ENCODE measurements at places on chromosomes 16 and 17.
A peak's percentile ranks its signal among the peaks of the same experiment; 100 is the strongest.

DNA sequence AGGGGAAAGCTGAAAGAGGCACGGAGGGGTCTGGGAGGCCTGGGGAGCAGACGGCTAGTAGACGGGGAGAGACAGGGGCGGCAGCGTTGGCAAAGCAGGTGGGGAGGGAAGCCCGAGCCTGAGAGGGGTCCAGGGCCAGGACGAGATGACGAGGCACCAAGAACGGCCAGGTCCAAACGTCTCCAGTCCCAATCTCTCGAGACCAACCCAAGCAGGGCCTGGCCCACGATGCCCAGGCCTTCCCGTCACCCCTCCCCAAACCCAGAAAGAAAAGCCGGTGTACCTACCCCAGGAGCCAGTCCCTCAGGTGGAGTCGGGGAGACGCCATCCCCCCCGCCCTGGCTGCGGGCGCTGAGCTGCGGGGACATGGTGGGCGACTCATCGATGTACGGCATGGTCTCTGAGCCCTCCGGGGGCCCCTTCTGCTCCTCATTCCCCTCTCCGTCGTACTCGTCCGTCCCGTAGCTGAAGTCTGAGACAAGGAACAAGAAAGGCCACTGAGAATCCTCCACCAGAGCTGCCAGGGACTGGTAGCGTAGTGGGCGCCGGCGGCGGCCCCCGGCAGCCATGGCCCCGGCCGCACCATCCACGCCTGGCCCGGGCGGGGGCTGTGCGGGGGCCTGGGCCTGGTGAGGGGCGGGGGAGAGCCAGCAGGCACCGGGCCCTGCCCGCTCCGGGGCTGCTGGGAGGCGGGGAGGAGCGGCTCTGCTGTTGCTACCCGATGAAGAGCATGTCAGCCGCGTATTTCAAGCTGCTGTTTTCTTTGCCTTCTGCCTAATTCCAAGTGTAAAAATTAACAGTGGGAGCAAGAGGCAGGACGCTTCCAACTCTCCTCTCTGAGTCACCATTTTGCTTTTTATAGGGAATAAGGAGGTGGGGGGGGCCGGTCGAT is 54.6 kb downstream of the ABR start:
- no peak for DNase-seq

- DNase-seq, result peak; percentile 60
Observed at GRCh38 chr16:2008009-2008526, 1.6 kb downstream of the ZNF598 start.

GRCh38 chr16:22035153-22035552 is 27.2 kb downstream of the MOSMO start:
- no peak for DNase-seq

- DNase-seq, result no peak
Observed at GRCh38 chr17:2357931-2358434, 20.7 kb downstream of the SGSM2 start.

DNA sequence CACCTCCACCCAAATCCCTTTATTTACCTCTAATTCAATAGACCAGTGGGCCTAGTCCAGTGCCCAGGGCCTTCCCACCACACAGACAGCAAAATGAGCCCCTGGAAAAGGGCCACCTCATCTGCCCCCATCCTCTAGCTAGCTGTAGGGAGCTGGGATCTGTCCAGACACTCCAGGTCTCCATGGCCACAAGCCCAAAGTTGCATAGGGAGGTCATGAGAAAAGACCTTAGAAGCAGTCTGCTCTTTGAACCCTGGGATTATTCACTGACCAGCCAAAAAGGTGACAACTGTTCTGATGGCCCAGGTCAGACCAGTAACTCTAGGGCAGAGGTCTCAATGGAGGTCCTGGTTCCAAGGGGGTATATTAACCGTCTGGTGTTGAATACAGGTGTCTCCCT is 2.0 kb downstream of the CUEDC1 start:
- no peak for DNase-seq

GRCh38 chr16:77137045-77137444 is 53.9 kb upstream of the MON1B start:
- DNase-seq, result no peak

GRCh38 chr16:4386451-4386805 is 14.8 kb downstream of the VASN start:
- peak; percentile 51 for DNase-seq

- DNase-seq, result no peak
Observed at GRCh38 chr16:85998171-85998867, 99.4 kb downstream of the IRF8 start.

DNA sequence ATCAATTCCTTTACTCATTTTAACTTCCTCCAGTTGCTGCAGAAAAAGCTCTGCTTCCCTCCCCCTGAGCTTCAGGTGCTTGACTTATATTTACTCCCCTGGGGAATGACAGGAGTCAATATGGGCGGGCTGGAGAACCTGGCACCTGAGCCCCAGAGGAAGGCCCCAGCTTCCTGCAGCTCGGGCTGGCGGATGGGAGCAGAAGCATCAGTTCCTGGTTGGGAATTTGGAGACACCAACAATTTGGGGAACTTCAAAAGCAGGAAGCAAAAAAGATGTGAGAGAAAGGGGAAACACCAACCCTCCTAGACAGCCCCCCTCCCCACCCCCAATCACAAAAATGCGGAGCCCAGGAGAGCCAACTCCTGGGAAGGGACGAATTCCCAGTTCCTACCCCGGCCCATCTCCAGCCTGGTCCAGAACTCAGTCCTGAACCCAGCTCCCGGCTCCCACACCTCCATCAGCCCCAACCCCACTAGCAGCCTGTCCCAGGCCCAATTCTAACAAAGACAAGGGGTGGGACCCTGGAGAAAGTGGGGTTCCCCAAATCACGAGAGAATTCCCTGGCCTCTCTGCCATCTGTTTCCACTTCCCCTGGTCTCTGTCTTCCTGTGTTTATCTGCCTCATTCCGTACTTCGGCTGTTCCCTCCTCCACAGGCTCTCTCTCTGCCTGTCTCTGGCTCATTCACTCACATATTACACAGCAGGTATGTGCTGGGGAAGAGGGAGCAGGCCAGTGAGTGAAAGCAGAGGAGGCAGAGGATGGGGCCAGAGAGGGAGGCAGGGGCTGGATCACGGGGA is 16.2 kb upstream of the ASGR2 start:
- no peak for DNase-seq

DNA sequence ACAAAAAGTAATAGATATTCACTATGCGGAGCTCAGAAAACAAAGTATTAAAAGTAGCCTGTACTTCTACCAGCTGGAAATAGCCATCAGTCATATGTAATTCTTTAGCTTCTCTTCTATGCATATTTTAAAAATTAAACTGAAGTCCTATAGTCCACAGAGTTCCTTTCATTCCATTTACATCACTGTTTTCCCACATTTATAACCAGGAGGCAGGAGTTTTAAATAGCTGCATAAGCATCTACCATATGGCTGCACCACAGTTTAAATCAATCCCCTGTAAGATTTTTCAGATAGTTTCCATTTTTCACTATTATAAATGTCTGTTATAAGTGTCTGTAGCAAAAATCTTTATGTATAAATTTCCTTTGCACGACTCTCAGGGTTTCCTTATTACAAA is 45.1 kb downstream of the ZFHX3 start:
- peak; percentile 56 for DNase-seq

DNA sequence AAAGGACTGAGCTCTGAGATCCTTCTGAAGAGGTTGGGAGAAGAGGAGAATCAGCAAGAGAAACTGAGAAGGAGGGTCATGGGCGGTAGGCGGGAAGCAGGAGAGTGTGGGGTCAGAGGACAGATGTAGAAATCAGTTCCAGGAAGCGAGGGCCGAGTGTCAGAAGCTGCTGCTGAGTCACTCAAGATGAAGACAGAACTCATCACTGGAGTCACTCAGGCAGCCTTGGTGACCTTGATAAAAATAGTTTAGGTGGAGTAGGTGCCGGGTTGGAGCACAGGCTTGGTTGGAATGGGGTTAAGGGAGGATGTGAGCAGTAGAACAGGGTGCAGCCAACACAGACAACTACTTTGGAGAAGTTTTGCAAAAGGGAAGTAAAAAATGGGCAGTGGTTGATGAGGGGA is 6.1 kb upstream of the ITGAM start:
- no peak for DNase-seq

DNA sequence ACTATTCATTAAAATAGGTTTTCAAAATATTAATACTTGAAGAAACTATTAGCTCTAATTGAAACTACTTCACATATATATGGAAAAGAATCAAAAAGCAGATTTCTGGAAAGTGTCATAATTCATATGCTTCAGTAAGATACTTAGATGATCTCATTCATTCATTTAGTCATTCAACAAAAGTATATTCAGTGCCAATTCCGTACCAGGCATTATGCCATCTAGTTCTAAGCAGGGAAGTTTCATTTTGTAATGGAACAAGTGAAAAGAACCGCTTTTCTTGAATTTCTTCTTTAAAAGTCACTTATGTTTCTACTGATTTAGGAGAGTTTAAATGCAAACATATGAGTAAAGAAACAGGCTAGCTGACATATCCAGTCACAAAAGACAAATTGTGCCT is 118.3 kb upstream of the FAM20A start:
- DNase-seq, result no peak

DNA sequence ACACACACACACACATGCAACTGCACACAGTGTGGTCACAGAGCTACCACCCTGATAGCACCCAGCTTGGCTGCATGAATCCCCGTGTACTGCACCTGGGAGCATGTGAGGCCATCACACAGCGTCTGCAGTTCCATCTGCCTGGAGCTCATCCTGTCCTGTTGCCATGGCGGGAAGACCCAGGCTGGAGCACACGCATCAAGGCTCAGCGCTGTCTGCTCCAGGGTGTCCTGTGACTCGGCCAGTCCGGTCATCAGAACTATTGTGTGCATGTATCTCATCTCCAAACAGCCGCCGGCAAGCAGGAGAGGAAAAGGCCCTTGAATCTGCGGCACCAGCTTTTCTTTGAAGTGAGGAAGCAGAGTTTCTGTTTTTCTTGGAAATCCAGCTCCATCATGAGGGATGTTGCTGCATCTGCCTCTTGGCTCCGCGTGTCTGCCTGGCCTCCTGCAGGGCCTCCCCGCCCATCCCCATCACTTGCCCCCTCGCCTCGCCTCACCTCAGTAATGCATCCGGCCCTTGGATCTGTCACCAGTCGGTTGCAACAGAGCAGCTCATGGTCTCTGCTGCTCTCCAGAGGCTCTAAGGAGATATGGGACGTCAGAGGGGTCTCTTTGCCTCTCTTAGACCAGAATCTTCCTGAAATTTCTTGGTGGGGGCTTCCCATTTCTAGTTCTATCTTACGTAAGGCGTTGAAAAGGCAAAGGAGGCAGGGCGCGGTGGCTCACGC is 23.7 kb downstream of the CACNG4 start:
- no peak for DNase-seq

- no peak for DNase-seq
Observed at GRCh38 chr17:49545806-49546545, 29.7 kb upstream of the NXPH3 start.

DNA sequence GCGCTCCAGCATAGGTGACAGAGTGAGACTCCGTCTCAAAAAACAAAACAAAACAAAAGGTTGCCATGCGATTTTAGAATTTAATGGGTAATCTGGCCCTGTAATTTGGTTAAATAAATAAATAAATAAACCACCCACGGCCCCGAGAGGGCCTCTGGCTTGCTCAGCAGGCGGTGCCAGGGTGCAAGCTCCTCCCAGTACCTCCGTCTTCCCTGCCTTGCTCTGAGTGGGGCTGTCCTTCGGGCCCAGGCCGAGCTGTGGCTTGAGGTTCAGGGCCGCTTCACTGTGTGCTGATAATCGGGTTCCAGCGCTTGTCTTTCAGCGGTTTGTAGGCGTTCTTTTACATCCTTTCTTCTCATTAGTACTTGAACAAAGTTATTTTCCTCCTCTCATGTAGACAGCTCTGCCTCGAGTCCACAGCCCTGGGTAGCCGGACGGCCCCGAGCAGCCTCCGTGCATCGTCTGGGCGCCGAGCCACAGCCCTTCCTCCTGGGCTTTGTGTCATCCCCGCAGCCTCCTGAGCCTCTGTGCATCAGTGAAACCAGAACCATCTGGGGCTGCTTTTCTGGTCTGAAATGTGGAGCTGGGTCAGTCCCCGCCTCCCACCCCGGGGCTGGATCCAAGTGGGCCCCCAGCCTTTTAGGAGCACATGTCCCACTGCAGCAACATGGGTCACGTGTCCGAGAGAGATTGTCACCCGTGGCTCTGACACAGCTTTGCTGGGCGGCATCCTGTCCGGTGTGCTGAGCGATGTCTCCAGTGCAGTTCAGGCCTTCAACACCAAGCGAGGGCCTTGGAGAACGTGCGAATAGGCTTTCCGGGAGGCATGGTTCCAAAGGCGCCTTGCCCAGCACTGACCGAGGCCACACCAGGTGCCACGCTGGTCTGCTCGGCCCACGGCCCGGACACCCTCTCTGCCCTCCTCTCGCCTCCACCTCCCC is 157.4 kb upstream of the CHMP6 start:
- DNase-seq, result peak; percentile 79

GRCh38 chr16:71216714-71217113 is 13.8 kb downstream of the HYDIN start:
- no peak for DNase-seq

GRCh38 chr17:81890447-81891302 is 711 bp downstream of the ALYREF start:
- no peak for DNase-seq

- no peak for DNase-seq
Observed at GRCh38 chr16:14232106-14232864, 161.2 kb downstream of the MRTFB start.

GRCh38 chr17:7767405-7768021 is 50.0 kb downstream of the DNAH2 start:
- no peak for DNase-seq

- DNase-seq, result peak; percentile 42
Observed at GRCh38 chr17:75689441-75689873, 22.3 kb downstream of the SAP30BP start.

- DNase-seq, result peak; percentile 44
Observed at GRCh38 chr17:2292100-2292499, 11.5 kb downstream of the SMG6 start.

DNA sequence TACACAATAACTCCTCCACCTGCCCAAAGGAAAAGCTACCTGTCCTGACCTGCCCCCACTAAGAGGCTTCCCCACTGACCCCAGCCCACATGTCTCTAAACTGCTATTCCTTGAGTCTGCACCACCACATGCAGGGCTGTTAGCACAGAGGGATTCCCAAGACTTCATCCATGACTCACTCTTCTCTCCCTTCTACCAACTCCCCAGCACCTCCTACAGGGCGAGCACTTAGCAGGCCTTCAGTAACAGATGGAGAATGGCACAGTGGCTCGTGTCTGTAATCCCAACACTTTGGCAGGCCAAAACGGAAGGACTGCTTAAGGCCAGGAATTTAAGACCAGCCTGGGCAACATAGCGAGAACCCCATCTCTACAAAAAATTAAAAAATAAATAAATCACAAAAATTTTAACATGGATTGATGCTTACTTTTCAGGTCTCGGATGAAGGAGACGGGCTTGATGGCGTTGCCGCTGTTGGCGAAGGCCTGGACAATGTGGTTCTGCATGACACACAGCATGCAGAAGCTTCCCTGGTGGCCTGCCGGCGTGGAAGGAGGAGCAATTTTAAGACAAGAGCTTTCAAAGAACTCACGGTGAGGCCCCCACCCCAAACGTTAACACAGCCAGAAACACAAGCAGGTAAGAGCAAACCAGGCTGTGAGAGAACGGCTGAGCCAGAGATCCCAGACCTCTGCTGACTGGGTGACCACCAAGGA is 12.0 kb downstream of the USP36 start:
- peak; percentile 70 for DNase-seq

GRCh38 chr16:63241497-63242028 is 1205.3 kb upstream of the CDH8 start:
- DNase-seq, result no peak

All from EL (cell line).